ENCODE measurements at places on chromosomes 5 and 9.

DNA sequence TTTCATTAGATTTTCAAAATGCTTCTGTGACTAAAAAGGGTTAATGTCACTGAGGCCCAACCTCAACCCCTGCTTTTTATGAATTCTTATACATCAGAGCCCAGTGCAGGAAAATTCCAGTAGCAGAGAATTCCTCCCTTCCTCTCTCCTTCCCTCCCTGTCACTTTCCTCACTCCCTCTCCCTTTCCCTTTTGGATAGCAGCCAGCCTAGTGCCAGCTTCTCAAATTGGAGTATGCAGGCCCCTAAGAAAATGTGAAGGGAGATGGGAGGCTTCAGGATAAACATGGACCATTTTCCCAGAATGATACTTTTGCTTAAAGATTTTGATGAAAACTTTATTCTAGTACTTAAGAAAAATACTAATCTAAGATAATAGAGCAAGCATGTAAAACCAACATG lies 507.4 kb downstream of the KDM4C start:
- peak; percentile 35 for DNase-seq

GRCh38 chr5:101035425-101035824 lies 132.3 kb upstream of the ST8SIA4 start:
- no peak for DNase-seq

- DNase-seq = no peak
Measured at GRCh38 chr9:123347289-123348060, 8.5 kb upstream of the CRB2 start.

- DNase-seq = peak; percentile 44
Measured at GRCh38 chr9:2157277-2158110, 142.3 kb downstream of the SMARCA2 start.

DNA sequence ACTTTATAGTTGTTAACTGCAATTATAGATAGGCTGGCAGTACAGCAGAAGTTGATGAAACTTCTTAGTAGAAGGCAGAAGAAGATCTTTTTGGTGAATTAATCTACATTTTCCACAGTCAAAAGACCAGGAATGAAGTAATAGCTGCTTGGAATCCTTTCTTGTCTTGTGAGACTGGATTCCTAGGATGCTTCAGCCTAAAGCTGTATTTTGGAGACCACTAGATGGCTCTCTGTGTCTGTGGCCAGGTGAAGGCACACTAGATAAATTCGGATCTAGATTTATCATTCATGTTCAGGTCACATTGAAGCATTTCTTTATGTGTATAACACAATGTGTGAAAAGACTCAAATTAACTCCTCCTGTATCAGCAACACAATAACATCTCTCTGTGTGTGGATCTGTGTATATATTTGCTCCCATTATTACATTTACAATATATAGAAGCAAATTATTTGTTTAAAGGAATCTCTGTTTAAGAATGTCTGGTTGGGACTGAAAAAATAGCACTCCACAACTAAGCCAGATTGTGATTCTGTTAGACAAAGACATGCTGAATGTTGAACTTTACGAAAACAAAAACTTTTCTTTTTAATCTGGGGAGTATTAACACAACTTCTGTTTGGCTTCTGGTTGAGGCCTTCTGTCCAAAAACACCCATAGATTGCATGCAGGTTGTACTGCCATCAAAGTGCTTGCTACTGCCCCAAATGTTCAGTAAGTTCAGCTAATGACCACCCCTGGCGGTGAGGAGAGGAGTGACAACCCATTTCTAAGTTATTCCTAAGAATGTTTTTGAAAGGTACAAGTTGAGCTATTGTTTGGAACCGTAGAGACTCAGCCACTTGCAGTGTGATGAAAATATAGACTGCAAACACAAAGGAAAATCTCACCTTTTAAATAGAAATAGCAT lies 10.6 kb downstream of the GRIN3A start:
- DNase-seq = no peak

GRCh38 chr9:109812818-109813281 lies 32.9 kb downstream of the PALM2AKAP2 start:
- DNase-seq = no peak

DNA sequence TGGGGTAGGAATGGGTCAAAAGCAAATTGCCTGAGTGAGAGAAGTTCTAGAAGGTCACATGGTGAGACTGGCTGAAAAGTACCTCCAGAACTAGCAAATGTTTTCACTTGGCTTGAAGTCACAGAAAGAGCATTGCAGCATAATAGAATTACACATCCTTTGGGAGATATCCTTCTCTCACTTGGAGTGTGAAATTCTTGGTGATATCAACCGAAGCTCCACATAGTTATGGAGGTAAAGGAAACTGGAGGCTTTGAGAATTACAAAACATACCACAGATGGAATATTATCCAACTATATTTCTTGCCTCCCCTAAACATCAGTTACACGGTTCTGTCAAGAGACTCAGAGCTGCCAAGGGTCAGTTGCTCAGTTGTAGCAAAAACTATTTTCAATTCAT lies 182.4 kb downstream of the SEMA5A start:
- DNase-seq = no peak

- no peak for DNase-seq
Measured at GRCh38 chr5:139633295-139634027, 14.7 kb upstream of the CXXC5 start.

DNA sequence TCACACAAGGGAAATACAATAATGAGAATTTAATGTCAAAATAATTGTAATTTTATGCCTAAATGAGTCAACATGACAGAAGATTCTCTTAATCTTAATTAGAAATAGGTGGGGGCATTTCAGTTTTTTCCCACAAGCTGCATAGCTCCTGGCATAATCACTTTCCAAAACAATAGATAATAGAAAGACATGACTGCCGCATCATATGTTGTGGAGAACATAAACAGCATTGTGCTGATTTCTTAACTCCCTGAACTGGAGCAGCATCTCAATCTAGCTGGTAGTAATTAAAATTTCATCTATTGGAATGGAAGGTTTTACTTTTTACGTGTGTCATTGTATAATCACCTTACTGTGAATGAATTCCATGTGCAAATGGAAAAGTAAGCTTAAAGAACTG lies 112.1 kb downstream of the ST8SIA4 start:
- DNase-seq = no peak

GRCh38 chr9:129835860-129836223 lies 584 bp downstream of the USP20 start:
- no peak for DNase-seq

- no peak for DNase-seq
Measured at GRCh38 chr5:5919411-5919810, 458.9 kb downstream of the MED10 start.

- DNase-seq = no peak
Measured at GRCh38 chr5:87183896-87184295, 83.8 kb upstream of the RASA1 start.

DNA sequence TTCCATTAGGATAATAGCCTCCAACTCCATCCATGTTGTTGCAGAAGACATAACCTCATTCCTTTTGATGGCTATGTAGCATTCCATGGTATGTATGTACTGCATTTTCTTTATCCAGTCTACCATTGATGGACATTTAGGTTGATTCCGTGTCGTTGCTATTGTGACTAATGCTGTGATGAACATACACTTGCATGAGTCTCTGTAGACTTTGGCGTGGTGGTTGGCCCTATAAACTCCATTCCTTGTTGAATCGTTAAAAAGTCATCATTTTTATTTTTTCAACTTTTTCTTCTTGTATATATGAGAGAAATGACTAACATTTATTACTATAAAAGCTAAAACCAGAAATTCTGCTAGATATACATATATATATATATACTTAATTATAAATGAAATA lies 1491.9 kb upstream of the CDH6 start:
- DNase-seq = no peak

DNA sequence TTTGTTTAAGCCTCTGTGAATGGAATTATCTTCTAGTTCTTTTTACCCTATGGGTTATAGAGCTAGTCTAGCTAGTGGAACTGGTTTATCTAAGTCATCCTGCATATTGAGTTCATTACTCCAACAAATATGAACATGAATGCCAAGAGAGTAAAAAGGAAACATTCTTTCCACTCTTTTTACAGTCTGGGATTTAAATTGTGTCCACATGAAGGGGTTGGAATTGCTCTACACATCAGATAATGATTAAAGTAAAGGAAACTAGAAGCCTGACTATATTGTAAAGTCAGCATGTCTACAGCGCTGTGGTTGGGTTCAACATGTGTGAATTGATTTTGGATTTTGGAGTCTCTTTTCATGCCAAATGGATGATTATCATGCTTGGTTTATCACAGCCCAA lies 173.1 kb downstream of the CCDC171 start:
- DNase-seq = no peak

DNA sequence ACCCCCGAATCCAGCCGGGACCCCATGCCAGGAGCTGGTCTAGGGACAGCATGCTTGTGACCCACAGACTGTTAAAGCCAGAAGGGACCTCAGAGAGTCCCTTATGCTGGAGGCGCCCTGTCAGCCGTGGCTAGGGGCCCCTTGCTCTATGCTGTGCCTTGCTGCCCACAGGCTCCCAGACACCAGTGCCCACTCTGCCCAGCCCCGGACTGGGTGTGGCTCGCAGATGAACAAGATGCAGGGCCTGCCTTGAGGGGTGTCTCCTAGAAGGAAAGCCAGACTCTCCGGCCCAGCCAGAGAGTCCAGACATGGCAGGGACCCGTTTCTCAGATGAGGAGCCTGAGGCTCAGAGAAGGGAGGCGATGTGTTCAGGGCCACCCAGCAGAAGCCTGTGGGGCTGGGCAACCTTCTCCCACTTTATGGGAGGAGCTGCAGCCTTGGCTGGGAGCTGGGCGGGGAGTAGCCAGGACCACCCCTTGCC lies 85.7 kb downstream of the LMX1B start:
- no peak for DNase-seq

DNA sequence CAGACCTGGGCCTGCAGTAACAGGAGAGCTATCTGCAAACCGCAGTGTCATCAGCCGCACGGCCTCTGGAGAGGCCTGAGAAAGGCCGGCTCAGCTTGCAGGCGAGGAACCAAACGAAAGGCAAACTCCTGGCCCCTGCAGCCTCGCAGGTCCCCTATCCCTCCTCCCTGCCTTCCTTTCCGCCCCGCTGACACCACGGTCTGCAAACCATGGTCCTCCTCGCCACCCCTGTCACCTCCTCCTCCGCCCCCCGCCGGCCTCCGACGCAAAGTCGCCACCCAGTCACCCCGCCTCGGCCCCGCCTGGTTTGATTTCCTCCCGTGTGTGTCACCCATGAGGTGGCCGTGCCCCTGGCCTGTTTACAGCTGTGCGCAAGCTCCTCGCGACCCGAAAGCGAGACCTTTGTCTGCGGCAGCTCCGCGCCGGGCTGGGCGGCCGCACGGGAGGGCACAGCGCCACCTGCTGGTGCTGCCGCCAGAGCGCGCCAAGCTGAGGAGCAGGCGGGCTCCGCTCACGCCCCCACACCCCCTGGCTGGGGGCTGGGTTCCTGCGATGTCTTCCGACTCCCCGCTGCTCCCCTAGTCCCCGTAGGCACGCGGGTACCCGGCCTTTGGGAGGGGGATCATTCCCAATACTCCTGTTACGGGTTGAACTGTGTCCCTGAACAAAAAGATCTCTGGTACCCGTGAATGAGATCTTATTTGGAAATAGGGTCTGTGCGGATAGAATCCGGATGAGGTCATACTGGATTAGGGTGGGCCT lies 19.4 kb downstream of the GBGT1 start:
- DNase-seq = no peak

GRCh38 chr9:34560599-34561214 lies 28.8 kb downstream of the CNTFR start:
- no peak for DNase-seq

GRCh38 chr5:10825897-10826644 lies 65.0 kb upstream of the DAP start:
- no peak for DNase-seq

- peak; percentile 35 for DNase-seq
Measured at GRCh38 chr5:113123618-113124017, 147.0 kb downstream of the DCP2 start.

DNA sequence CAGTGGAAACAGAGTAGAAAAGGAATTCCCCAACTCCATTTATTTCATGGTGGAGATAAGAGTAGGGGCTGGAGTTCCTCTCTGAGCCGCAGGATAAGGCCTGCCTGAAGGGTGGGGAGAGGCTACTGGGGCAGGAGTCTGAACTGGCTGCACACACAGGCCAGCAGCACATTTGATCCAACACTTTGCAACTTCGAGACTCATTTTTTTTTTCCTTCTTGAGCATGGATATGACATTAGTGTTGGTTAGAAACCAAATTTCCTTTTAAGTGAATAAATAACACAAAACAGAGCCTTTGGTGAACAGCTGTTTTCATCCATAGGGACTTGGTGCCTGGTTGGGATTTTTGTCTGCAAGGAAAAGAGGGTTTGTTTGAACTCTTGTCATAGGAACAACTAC lies 76.6 kb downstream of the RALGPS1 start:
- no peak for DNase-seq

DNA sequence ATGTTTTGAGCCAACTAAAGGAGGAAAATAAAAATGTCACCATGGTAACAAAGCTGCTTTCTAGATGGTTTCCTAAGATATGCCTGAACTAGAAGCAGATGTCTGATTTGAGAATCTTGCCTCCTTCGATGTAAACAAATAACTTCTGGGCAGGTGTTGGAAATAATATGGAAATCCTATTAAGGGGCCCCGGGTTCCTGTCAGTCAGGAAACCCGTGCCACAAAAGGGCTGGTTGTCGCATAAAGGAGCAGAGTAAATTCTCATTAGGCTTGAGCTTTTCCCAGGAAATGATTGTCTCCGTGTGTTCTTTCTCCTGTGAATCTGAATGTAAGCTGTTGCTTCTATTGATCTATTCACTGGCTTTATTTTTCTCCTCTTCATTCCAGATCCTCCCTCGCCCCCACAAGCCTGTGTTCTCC lies 90.8 kb downstream of the TLE4 start:
- no peak for DNase-seq

- DNase-seq = peak; percentile 57
Measured at GRCh38 chr5:68215898-68216244, 315 bp downstream of the PIK3R1 start.

DNA sequence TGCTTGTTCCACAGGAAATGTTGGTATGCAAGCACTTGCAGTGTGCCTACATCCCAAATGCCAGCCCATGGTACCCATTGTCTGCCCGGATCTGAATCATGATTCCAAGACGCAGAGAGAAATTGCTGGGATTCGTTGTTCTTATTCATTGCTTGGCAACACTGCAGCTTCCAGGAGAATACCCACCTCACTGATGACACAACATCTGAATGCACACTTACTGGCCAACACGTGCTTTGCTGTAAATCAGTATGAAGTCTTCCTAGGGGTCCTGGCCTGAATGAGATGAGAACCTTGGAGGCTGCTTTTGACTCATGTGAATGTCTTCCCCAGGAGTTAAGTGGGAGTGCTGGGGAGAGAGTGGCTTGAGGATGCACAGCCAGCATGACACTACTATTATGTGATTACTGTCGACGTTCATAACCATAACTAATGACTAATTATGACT lies 11.6 kb downstream of the SRD5A1 start:
- no peak for DNase-seq

Measured in left kidney (tissue), 8 donors.